ENCODE measurements at places on chromosomes 13 and 19.

DNA sequence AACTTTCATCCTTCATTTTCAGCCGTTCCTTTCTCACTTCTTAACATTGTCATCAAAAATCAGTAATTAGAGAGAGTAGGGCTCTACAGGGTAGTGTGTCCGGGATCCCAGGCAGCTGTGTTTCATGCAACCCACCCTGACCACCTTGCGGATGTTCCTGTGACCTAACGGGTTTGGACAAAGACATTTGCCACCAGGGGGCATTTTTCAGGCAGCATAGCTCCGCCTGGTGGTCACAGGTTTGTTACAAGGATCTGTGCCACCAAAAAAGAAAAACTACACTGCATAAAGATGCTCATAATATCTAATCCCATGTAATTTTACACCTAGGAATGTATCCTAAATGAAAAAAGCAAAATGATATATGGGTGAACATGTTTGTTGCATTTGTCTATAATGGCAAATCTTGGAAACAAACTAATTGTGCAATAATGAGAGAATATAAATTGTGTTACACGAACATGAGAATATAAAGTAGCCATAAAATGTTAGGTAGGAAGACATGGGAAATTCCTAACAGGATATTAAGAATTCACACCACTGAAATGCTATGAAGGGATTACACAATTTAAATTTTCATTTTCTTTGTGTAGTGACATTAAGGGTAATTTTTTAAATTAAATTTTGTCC, 123.0 kb downstream of the SLC7A1 start:
- DNase-seq: no peak

DNA sequence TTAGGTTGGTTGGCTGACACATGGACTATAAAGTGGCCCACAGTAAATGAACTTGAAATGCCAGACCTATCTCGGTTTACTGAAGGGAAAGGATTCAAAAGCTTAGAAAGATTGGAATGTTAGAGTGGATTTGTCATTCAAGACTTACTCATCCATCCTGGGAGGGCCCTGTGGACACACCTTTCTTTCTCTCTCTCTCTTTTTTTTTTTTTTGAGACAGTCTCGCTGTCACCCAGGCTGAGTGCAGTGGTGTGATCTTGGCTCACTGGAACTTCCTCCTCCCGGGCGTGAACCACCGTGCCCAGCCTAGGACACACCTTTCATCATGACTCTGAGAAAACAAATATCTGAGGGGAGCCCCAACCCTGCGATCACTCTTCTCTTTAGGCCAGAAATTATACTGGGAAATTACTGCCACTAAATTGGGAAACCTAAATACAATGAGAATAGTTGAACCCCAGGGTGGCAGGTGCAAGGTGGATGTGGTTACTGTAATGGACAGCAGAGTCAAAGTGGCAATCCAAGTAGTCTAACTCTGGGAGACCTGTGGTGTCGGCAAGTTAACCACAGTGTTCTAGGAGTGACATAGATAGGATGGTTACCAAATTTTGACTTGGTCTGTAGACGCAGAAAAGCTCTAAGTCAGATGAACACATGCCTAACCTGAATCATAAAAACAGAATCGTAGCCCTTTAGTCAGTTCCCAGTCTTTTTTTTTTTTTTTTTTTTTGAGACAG, 47.1 kb upstream of the ZMYM5 start:
- no peak for DNase-seq

DNA sequence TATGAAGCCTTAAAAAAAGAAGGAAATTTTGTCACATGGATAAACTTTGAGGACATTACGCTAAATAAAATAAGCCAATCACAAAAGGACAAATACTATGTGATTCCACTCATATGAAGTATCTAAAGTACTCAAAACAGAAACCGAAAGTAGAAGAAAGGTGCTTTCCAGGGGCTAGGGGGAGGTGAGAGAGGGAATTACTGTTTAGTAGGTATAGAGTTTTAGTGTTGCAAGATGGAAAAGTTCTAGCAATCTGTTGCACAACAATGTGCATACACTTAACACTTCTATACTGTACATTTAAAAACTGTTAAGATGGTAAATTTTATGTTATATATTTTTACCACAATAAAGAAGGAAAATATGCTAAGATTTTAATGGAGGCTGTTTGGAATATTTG, 83.0 kb downstream of the POLR1D start:
- DNase-seq: no peak

- no peak for DNase-seq
Observed at GRCh38 chr13:23988546-23989122, 91.3 kb upstream of the C1QTNF9B start.

- DNase-seq: no peak
Observed at GRCh38 chr13:97225533-97225932, 3.4 kb downstream of the MBNL2 start.

GRCh38 chr13:35920816-35921215, 210.4 kb downstream of the DCLK1 start:
- DNase-seq: no peak

DNA sequence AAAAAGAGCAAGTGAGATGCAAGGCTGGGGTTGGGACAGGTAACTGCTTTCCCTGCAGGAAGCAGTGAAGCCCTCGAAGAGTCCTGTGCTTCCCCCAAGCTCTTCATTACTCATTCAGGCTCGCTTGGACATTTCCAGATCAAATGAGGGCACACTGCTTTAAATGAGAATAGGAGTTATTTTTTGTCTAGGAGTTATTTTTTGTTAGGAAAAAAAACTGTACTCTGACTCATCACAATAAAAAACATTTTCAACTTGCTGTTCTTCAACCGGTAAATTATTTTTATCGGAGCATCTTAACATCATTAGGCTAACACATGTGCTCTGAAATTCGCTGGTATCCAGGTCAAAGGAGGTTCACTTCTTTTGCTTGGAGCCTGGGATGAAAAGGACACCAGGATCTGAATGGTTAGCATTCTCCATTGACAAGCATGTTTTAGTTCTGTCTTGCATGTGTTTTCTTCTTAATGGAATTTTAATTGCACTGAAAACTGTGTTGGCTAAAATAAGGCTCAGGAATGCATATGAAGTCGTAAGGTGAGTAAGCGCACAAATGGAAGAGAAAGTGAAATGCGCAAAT, 80.7 kb upstream of the STK24 start:
- no peak for DNase-seq

- DNase-seq: no peak
Observed at GRCh38 chr19:8569066-8569771, 8.0 kb downstream of the MYO1F start.

GRCh38 chr19:35273686-35274259, 5.0 kb downstream of the USF2 start:
- no peak for DNase-seq

GRCh38 chr19:49861107-49861506, 6.3 kb downstream of the PNKP start:
- no peak for DNase-seq

GRCh38 chr13:27401210-27401609, 23.2 kb upstream of the GTF3A start:
- DNase-seq: no peak

- DNase-seq: no peak
Observed at GRCh38 chr13:111373486-111373885, 53.0 kb downstream of the TEX29 start.

GRCh38 chr19:2132731-2133490, 18.5 kb downstream of the AP3D1 start:
- no peak for DNase-seq

GRCh38 chr13:39149896-39150295, 111.6 kb downstream of the NHLRC3 start:
- DNase-seq: no peak

- no peak for DNase-seq
Observed at GRCh38 chr19:423691-424466, 14.9 kb upstream of the C2CD4C start.

DNA sequence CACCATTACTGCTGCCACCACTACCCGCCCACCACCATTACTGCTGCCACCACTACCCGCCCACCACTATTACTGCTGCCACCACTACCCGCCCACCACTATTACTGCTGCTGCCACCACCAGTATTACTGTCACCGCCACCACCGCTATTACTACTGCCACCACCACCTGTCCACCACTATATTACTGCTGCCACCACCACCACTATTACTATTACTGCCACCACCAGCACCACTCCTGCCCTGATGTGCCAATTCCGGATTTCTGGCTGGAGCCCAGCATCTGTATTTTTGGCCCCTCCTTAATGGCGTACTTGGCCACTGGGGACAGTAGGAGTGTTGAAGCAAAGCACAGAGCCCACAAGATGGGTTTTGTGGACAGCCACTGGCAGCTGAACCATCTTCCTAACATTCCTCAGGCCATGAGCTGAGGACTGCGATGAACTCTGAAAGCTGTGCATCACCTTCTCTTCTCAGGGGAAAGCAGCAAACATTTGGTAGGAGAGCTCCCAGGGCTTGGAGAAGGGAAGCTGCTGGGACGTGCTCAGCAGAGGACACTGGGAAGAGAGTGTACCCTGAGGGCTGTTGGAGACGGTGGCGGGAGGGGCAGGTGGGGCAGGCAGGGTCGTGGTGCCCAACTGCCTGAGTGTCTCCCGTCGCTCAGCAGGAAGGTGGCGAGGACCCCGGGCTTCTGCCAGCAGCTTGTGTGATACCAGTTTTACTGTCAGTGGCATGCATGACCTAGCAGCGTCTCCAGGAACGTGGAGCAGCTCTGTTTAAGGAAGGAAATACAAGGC, 23.0 kb downstream of the CUL4A start:
- no peak for DNase-seq

- no peak for DNase-seq
Observed at GRCh38 chr13:47327861-47328260, 431.0 kb upstream of the HTR2A start.

DNA sequence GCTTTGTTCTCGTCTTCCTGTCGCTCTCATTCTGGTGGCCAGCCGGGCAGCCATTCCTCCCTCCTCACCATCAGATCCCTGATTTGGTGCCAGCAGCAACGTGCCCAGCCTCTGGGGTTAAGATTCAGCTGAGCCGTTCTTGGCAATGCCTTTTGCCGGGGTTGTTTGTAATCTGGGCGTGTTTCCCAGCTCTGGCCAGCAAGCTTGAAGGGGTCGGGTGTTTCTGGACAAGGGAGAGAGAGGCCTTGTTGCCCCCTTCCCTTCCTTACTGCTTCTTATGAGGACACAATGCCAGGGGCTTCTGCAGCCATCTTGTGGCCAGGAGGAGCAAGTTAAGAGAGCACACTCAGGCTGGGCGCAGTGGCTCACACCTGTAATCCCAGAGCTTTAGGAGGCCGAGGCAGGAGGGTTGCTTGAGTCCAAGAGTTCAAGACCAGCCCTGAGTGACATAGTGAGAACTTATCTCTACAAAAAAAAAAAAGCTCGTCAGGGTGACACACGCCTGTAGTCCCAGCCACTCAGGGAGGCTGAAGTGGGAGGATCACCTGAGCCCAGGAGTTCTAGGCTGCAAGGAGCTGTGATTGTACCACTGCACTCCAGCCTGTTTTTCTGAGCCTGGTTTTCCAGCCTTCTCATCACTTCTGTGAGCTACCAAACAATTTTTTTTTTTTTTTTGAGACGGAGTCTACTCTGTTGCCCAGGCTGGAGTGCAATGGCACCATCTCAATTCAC, 10.7 kb upstream of the CRTC1 start:
- DNase-seq: peak; percentile 30

DNA sequence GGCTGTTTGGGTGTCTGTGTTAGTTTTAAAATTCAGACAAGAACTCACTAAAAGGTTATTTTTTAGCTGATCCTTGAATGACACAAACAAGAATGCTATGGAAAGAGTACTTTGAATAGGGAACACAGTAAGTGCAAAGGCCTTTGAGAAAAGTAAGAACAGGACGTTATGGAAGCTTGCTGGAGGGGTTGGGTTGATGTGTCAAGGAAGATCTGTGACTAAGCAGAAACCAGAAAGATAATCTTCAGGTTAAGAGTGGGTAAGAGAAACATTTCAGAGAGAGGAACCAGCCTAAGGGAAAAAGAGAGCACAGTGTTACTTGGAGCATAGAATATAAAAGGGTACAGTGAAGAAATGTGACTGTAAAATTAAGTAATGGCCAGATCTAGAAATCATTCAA, 41.2 kb upstream of the TRPC4 start:
- DNase-seq: no peak

DNA sequence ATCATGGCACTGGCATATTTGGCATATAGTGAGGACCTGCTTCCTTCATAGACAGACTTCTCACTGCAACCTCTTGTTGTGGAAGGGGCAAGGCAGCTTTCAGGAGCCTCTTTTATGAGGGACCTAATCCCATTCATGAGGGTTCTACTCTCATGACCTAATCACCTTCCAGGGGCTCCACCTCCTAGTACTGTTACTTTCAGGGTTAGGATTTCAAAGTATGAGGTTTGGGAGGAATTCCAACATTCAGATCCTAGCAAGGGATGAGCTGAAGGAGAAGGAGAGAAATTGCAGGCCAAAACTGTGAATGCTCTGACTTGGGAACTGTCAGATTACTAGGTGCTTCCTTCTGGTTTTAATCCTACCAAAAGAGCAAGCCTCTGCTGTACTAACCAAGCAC, 87.8 kb downstream of the LMO7 start:
- no peak for DNase-seq

DNA sequence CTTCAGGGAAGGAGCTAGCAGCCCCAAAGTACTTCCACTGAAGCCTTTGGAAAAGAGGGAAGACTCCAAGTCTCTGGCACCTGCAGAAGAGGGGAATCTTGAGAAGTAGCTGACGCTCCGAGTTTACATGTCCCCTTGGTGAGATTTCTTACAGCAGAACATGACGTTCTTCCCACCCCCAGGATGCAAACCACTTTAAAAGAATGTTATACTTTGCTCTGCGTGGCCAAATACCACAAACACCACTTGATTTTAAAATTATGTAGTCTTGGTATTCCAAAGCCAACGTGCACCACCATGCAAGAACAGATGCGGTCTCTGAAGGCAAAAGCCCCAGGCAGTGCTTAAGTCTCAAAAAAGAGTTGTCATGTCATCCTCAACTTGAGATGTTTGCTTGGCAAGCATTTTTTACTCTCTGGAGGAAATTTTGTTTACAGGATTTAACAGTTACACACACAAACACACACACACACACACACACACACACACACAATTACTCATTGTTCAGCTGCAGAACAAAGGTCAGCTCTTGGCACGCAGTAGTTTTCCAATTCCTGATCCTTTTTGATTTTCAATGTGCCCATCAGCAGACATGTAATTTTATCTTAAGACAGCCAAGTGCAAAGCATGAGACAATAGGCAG, 106.1 kb downstream of the RGCC start:
- DNase-seq: no peak

DNA sequence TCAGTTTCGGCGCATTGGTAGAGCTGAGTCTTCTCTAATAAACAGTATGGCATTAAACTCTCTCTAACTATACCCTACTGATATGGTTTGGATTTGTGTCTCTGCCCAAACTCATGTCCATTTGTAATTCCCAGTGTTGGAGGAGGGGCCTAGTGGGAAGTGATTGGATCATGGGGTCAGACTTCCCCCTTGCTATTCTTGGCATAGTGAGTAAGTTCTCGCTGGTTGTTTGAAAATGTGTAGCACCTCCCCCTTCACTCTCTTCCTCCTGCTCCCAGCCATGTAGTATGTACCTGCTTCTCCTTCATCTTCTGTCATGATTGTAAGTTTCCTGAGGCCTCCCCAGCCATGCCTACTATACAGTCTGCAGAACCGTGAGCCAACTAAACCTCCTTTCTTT, 682.7 kb upstream of the ARGLU1 start:
- DNase-seq: no peak

GRCh38 chr19:32865326-32865725, 4.2 kb downstream of the SLC7A9 start:
- DNase-seq: no peak

Data from NCI-H446 (cell line).